ENCODE measurements at places on chromosomes 3 and 15. TPM values are rescaled to one million over a fixed set of nuclear protein-coding genes. Genes with fewer than 3 reads are reported as not detected.

The UPK1B gene
- total RNA-seq: not detected

The IL5RA gene
- 1.5 TPM for total RNA-seq

The RBPMS2 gene
- total RNA-seq: not detected

The ACKR2 gene
- 1.1 TPM for total RNA-seq

The SPSB4 gene
- not detected for total RNA-seq

The SLC9C1 gene
- not detected for total RNA-seq

The SLC22A14 gene
- total RNA-seq: 0.21 TPM

The PPM1L gene
- total RNA-seq: 6.4 TPM

The PFN2 gene
- total RNA-seq: 3.2 TPM

The SAMD7 gene
- total RNA-seq: not detected

The ZNF35 gene
- total RNA-seq: 4.9 TPM

The SCN11A gene
- total RNA-seq: 0.22 TPM

The ARPC4 gene
- 176 TPM for total RNA-seq

The RPUSD3 gene
- 53.7 TPM for total RNA-seq

The ABCF3 gene
- total RNA-seq: 70.8 TPM

The TEX9 gene
- total RNA-seq: 1.2 TPM

DNA sequence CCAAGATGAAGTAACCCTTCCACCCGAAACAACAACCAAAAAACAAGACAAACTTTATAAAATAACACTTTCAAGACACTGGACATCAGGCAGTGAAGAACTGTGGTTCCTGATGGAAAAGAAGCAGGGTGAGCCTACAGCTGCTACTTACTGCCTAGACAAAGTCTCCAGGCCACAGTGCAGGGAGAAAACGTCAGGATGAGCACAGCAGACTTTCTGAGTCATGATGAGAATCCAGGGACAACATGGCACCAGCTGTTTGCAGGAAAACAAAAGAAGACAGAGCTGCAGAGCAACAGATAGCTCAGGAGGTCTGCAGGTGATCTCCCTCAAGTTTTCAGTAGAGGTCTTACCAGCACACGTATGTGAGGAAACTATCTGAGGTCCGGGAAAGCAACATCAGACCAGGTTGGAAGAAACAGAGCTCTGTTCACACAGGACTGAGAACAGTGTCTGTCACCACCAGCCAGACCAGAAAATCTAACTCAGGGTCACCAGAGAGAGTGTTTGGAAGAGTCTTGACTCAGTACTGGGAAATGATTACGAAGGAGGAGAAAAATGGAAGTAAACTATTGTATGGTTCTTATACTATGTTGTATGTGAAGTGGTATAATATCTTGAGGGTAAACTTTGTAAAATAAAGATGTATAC is 108.9 kb downstream of the ANO10 start:
- H3K27me3 ChIP-seq: peaks cover 1% of the 10 kb centered on the region
- peaks cover 3% of the 10 kb centered on the region for H3K36me3 ChIP-seq
- no peak overlapping the region for H3K4me3 ChIP-seq
- no peak overlapping the region for H3K27ac ChIP-seq

DNA sequence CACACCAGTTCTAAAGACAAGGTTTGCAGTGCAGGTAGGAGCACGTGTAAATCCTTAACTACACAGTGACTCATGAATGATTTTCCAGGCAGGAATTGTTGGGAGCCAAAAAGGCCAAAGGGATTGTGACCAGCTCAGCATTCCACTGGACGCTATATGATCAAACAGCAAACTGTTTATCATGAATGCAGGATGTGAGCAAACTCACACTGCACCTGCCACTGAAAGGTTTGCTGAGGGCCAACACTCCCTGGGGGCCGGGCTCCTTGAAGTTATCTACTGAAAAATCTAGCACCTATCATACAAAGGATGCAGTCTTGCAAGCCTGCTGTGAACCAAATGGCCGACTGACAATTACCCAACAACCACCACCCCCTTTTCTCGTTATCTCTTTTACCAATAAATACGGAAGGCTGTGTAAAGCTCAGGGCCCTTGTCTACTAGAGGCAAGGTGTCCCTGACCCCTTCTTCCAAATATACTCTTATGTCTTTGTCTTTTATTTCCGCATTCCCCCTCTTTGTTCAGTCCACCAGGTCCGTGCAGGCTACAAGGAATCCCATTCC is 11.5 kb upstream of the DNASE1L3 start:
- H3K4me1 ChIP-seq: peaks cover 14% of the 10 kb centered on the region

- peaks cover 2% of the 10 kb centered on the region for H3K36me3 ChIP-seq
- no peak overlapping the region for H3K4me3 ChIP-seq
- H3K27ac ChIP-seq: no peak overlapping the region
- H3K27me3 ChIP-seq: no peaks in the 10 kb centered on the region
- DNase-seq: no peak
- H3K4me1 ChIP-seq: no peaks in the 10 kb centered on the region
Measured at GRCh38 chr3:58375254-58375653, 42.6 kb downstream of the PXK start.

- H3K4me1 ChIP-seq: peaks cover 12% of the 10 kb centered on the region
- H3K27ac ChIP-seq: no peak overlapping the region
- H3K27me3 ChIP-seq: no peaks in the 10 kb centered on the region
- DNase-seq: no peak
- peaks cover 3% of the 10 kb centered on the region for H3K36me3 ChIP-seq
- no peak overlapping the region for H3K4me3 ChIP-seq
Measured at GRCh38 chr3:47365213-47366153, 15.3 kb upstream of the PTPN23 start.

GRCh38 chr15:42848846-42849245 is 71.7 kb downstream of the TTBK2 start:
- no peaks in the 10 kb centered on the region for H3K4me1 ChIP-seq
- no peak overlapping the region for H3K4me3 ChIP-seq
- H3K36me3 ChIP-seq: no peaks in the 10 kb centered on the region
- no peak for DNase-seq
- no peak overlapping the region for H3K27ac ChIP-seq
- H3K27me3 ChIP-seq: no peaks in the 10 kb centered on the region

GRCh38 chr15:31089368-31090047 is 12.0 kb downstream of the TRPM1 start:
- no peak overlapping the region for H3K4me3 ChIP-seq
- no peaks in the 10 kb centered on the region for H3K36me3 ChIP-seq
- no peak for DNase-seq
- no peak overlapping the region for H3K27ac ChIP-seq
- no peaks in the 10 kb centered on the region for H3K4me1 ChIP-seq

DNA sequence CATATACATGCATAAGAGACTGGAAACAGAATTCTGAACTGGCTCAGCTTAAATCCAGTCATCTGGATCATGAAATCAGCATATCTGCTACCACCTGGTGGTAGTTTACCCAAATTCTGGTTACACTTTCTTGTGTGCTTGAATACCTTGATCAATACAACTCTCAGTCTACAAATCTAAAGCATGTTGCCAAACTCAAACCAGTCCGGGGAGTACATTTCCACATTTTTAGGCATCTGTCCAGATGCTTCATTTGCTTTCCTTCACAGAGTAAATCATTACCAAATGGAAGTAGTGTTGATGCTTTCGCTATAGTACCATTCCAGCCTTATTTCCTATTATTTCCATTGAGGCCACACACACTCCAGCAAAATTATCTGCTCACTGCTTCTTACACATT is 126.4 kb downstream of the P2RY1 start:
- H3K27me3 ChIP-seq: no peaks in the 10 kb centered on the region
- no peak overlapping the region for H3K27ac ChIP-seq
- DNase-seq: no peak

- no peak overlapping the region for H3K4me3 ChIP-seq
- H3K36me3 ChIP-seq: no peaks in the 10 kb centered on the region
- no peaks in the 10 kb centered on the region for H3K27me3 ChIP-seq
- H3K4me1 ChIP-seq: no peaks in the 10 kb centered on the region
Measured at GRCh38 chr3:61805510-61806080, 244.2 kb downstream of the PTPRG start.

DNA sequence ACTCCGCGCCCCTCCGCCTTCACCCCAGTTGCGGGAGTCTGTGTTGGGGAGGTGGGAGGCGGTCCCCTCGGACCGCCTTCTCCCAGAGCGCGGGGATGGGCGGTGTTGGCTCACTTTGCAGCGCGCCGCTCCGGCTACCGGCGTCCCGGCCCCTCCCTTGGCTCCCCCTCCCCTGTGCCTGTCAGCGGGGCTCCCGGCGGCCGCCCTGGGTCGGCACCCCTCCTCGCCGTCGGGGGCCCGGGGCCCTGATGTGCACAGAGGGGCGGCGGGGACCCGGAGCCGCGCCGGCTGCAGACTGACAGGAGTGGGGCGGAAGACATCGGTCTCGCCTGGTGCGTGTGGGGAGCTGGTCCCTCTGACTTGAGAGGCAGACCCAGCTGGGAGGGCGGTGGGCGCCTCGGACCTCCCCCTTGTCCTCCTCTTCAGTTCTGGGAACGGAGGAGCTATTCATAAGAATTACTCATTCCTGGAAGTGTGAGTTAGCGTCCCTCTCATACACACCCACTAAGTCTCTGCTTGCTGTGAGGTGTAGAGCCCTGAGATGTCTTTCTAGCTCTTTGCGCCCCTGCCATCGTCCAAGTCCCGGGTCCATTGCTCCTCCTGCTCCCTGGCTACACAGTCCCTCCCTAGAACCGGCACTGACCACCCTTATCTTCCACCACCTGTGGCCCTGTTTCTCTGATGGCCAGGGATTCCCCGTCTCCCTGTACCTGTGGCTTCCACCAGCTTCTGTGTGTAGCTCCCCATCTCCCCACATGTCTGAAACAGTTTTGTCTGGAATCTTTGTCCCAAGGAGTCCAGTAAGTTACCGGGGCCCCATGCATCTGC is 42.3 kb upstream of the ROPN1 start:
- no peak overlapping the region for H3K27ac ChIP-seq
- peak; percentile 31 for DNase-seq
- peak overlapping the region; percentile 74 for H3K4me3 ChIP-seq
- H3K4me1 ChIP-seq: peaks cover 8% of the 10 kb centered on the region

DNA sequence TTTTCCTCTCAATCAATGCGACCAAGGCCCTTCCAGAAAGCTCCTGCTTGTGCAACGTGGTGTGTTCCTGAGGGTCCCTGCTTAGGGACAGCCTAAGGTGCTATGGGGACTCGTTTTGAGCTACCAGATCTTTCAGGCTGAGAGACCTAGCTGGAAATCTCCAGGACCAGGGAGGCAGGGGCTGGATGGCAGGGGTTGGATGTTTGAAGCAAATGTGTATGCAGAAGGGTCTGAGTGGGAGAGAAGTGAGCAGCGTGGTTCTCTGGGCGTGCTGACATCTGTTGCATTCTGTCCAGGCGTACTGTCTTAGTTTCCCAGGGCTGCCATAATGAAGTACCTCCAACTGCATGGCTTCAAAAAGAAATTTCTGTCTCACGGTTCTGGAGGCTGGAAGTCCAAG is 31.7 kb upstream of the SLCO2A1 start:
- DNase-seq: no peak
- H3K36me3 ChIP-seq: no peaks in the 10 kb centered on the region
- H3K27ac ChIP-seq: no peak overlapping the region
- peaks cover 4% of the 10 kb centered on the region for H3K4me1 ChIP-seq

DNA sequence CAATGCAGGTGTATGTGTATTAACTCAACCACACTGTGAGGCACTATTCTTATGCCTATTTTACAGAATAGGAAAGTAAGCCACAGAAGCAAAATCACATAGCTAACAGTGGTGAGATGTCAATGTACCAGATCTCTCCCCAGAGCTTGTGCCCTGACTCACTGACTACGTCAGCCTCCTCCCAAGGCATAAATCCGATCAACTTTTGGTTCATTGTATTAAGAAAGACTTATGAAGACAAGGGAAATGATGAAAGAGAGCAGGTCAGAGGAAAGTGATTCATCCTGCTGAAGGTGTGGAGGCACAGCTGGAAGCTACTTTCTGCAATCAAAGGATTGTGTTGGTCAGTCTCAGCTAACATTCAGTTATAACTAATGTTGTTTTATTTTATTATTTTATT is 33.0 kb upstream of the SV2B start:
- peaks cover 15% of the 10 kb centered on the region for H3K27me3 ChIP-seq
- H3K4me3 ChIP-seq: no peak overlapping the region
- H3K4me1 ChIP-seq: no peaks in the 10 kb centered on the region
- H3K36me3 ChIP-seq: peaks cover 3% of the 10 kb centered on the region
- DNase-seq: no peak

DNA sequence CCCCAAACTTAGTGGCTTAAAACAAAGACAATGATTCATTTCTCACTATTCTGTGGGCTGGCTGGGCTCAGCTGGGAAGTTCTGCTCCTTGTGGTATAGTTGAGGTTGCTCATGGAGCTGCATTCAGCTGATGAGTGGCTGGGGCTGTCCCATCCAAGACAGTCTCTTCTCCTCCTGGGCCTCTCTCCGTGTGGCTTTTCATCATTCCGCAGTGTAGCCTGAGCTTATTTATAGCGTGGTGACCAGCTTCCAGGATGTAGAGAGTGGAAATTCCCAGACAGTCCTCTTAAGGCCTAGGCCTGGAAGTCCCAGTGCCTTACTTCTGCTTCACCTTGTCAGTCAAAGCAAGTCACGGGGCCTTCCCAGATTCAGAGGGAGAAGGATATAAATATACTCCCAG is 136.7 kb upstream of the DAZL start:
- H3K27me3 ChIP-seq: peaks cover 24% of the 10 kb centered on the region
- H3K27ac ChIP-seq: no peak overlapping the region
- H3K4me3 ChIP-seq: no peak overlapping the region
- H3K36me3 ChIP-seq: peaks cover 2% of the 10 kb centered on the region

- no peak overlapping the region for H3K4me3 ChIP-seq
- DNase-seq: no peak
- peaks cover 7% of the 10 kb centered on the region for H3K27me3 ChIP-seq
- no peaks in the 10 kb centered on the region for H3K36me3 ChIP-seq
- peaks cover 19% of the 10 kb centered on the region for H3K4me1 ChIP-seq
Measured at GRCh38 chr15:31552482-31553099, 226.0 kb downstream of the KLF13 start.

- no peak overlapping the region for H3K27ac ChIP-seq
- peaks cover 8% of the 10 kb centered on the region for H3K36me3 ChIP-seq
- no peak for DNase-seq
- H3K4me3 ChIP-seq: no peak overlapping the region
- H3K27me3 ChIP-seq: peaks cover 5% of the 10 kb centered on the region
Measured at GRCh38 chr3:111035316-111035715, 36.3 kb upstream of the NECTIN3 start.

- no peaks in the 10 kb centered on the region for H3K27me3 ChIP-seq
- DNase-seq: no peak
- H3K27ac ChIP-seq: no peak overlapping the region
- H3K36me3 ChIP-seq: no peaks in the 10 kb centered on the region
- no peaks in the 10 kb centered on the region for H3K4me1 ChIP-seq
- no peak overlapping the region for H3K4me3 ChIP-seq
Measured at GRCh38 chr15:80913541-80913940, 76.1 kb downstream of the MESD start.

- no peaks in the 10 kb centered on the region for H3K36me3 ChIP-seq
- no peaks in the 10 kb centered on the region for H3K4me1 ChIP-seq
- H3K4me3 ChIP-seq: no peak overlapping the region
- peaks cover 65% of the 10 kb centered on the region for H3K27me3 ChIP-seq
- H3K27ac ChIP-seq: no peak overlapping the region
Measured at GRCh38 chr3:134409041-134409440, 34.8 kb upstream of the AMOTL2 start.

- no peaks in the 10 kb centered on the region for H3K4me1 ChIP-seq
- peaks cover 34% of the 10 kb centered on the region for H3K27me3 ChIP-seq
- H3K27ac ChIP-seq: no peak overlapping the region
- no peak for DNase-seq
Measured at GRCh38 chr15:26771168-26771567, 1.7 kb downstream of the GABRB3 start.

All from activated T-cell treated with anti-CD3 and anti-CD28 coated beads, Interleukin-2, amount 50 U/mL, for 72 hours (primary cell).